ENCODE measurements at places on chromosomes 11 and 22. TPM values are rescaled to one million over a fixed set of nuclear protein-coding genes. Genes with fewer than 3 reads are reported as not detected.

- DNase-seq: no peak
- H3K27me3 ChIP-seq: no peaks in the 10 kb centered on the region
- no peak overlapping the region for H3K27ac ChIP-seq
- H3K36me3 ChIP-seq: no peaks in the 10 kb centered on the region
- H3K4me1 ChIP-seq: no peaks in the 10 kb centered on the region
Measured at GRCh38 chr11:93059117-93059957, 89.9 kb downstream of the MTNR1B start.

DNA sequence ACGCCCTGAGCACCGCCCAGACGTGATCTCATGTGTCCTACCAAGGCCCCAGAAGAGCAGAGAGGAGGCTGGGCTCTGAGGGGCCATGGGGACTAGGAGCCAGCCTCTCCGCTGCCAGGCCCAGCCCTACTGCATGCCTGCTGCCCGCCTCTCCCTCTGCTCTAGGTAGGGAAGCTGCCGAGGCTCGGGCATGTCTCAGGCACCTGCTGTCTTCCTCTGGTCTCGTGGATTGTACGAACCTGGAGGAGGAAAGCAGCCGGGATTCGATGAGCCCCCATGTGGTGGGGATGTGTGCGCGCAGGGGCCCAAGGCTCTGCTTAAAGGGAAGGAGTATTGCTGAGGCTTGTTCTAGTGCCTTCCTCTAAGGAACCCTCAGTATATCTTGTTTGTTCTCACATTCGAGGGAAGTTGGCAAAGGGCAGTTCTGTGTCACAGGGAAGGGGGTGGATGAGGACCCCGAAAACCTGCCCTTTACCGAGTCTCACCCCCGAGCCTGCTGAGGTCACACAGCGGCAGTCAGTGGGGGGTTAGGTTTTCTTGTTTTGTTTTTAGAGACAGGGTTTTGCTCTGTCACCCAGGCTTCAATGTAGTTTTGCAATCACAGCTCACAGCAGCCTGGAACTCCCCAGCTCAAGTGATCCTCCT lies 21.2 kb downstream of the DAGLA start:
- no peaks in the 10 kb centered on the region for H3K27me3 ChIP-seq
- no peaks in the 10 kb centered on the region for H3K36me3 ChIP-seq
- H3K4me1 ChIP-seq: peaks cover 51% of the 10 kb centered on the region
- peak overlapping the region; percentile 84 for H3K27ac ChIP-seq
- no peak for DNase-seq

DNA sequence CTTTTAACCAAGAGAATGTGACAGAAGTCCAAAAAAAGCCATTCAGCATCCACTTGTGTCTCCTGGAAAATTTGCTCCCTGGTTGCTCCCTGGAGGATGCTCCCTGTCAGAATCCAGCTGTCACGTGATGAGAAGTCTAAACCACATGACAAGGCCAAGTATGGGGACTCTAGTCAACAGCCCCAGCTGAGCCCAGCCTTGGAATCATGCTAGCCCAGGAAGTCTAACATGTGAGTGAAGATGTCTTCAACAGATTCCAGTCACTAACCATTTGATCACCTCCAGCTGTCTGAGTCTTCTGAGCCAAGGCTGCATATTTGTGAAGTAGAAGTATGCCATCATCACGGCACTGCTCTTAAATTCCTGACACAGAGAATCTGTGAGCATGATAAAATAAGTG lies 4.2 kb downstream of the OR56B4 start:
- no peak overlapping the region for H3K4me3 ChIP-seq
- H3K27ac ChIP-seq: no peak overlapping the region
- no peaks in the 10 kb centered on the region for H3K27me3 ChIP-seq
- no peaks in the 10 kb centered on the region for H3K4me1 ChIP-seq
- H3K36me3 ChIP-seq: no peaks in the 10 kb centered on the region

DNA sequence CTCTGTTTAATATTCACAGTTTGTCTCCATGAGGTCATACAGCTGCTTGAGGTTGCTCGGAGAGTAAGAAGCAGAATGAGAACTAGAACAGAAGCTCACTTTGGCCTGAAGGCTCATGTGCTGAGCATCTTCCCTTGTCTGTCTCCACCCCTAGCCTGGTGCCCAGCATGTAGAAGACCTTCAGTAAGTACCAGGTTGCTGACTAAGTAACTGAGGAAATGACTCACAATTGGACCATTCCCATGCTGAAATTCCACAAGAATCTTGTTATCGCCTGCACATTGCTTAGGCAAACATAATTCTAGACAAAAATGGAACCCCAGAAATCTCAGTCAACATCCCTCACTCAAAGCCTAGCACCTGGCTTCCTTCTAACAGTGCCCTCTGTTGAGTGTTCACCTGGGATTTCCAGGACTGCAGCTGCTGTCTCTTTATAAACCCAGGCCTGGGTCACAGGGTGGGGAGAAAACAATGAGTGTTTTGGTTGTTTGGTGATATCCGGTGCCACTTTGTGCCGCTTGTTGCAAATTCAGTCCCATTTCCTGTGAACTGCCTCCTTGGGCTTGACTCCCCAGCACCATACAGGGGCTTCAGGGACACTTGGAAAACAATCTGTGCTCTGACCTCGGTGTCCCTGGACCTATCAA lies 406.8 kb downstream of the ETS1 start:
- no peak for DNase-seq
- no peak overlapping the region for H3K4me3 ChIP-seq
- no peak overlapping the region for H3K27ac ChIP-seq
- H3K4me1 ChIP-seq: peaks cover 8% of the 10 kb centered on the region
- H3K36me3 ChIP-seq: no peaks in the 10 kb centered on the region

KCTD14 gene
- total RNA-seq: 0.21 TPM

NAALAD2 gene
- total RNA-seq: 0.61 TPM

GRCh38 chr11:35293035-35293434 lies 126.3 kb downstream of the SLC1A2 start:
- no peaks in the 10 kb centered on the region for H3K36me3 ChIP-seq
- H3K27me3 ChIP-seq: no peaks in the 10 kb centered on the region
- DNase-seq: no peak
- H3K27ac ChIP-seq: no peak overlapping the region
- H3K4me1 ChIP-seq: no peaks in the 10 kb centered on the region
